Ovary (tissue), 10 donors: ENCODE measurements at places on chromosomes 2 and 18. TPM values are rescaled to one million over a fixed set of nuclear protein-coding genes. Genes with fewer than 3 reads are reported as not detected.

- H3K27me3 ChIP-seq = no peaks in the 10 kb centered on the region
- no peak for DNase-seq
- no peak overlapping the region for H3K4me3 ChIP-seq
- no peak overlapping the region for H3K27ac ChIP-seq
- H3K4me1 ChIP-seq = no peaks in the 10 kb centered on the region
These were observed 59.6 kb downstream of the LDLRAD4 start for GRCh38 chr18:13278062-13278630.

ATF2 gene
- 49.7 TPM for total RNA-seq

- DNase-seq = no peak
- H3K27ac ChIP-seq = no peak overlapping the region
- no peaks in the 10 kb centered on the region for H3K27me3 ChIP-seq
- no peak overlapping the region for H3K4me3 ChIP-seq
These were observed 194.4 kb downstream of the TMX3 start for GRCh38 chr18:68520406-68521075.

GRCh38 chr18:79483971-79484491 lies 88.3 kb downstream of the NFATC1 start:
- no peak overlapping the region for H3K27ac ChIP-seq
- H3K4me1 ChIP-seq = peaks cover 9% of the 10 kb centered on the region
- DNase-seq = no peak
- H3K4me3 ChIP-seq = no peak overlapping the region
- no peaks in the 10 kb centered on the region for H3K36me3 ChIP-seq
- H3K27me3 ChIP-seq = no peaks in the 10 kb centered on the region

DNA sequence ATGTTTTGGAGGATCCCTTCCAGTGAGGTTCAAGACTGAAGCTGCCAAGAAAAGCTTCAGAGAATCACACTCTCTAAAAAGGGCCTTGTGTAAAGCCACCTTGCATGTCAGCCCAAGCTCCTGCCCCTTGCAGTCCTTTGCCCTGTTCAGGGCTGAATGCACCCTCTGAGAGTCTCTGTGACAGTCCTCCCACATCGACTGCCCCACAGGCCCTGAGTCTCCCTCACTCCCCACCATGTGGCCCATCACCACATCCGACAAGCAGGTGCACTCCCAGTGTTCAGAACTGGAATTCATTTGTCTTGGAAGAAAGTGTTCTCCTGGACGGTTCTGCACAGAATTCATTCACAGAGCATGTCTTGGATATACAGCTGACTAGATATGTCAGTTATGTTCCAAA lies 31.0 kb downstream of the BCL11A start:
- H3K27me3 ChIP-seq = no peaks in the 10 kb centered on the region
- H3K4me1 ChIP-seq = no peaks in the 10 kb centered on the region
- no peak for DNase-seq
- no peak overlapping the region for H3K27ac ChIP-seq
- no peak overlapping the region for H3K4me3 ChIP-seq

DNA sequence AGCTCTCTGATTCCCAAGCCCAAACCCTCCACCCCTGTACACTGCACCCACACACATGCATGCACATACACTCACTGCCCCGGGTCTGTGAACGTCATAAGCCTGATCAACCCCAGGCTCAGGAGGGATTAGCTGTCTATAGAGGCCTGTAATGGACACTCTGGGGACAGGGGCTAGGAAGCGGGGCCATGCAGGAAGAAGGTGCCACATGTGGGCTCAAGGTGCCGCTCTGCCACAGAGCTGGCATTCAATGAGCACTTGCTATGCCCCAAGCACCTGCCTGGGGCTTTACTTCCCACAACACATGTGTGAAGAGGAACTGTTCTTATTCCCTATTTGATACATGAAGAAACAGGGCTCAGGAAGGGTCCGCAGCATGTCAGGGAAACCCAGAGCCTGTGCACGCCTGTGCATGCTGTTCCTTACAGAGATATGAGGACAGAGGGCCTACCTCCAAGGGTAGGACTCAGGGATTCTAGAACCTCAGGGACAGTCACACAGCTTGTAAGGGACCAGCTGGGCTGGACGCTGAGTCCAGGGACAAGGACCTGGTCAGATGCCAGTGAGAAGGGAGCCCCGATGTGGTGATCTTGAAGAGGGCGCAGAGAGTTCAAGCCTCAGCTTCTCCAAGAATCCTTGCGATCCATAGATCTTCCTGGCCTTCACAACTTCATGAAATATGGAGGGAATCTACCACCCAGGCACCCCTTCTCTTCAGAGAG lies 5.0 kb downstream of the BIN1 start:
- H3K27me3 ChIP-seq = no peaks in the 10 kb centered on the region
- no peak for DNase-seq
- peaks cover 8% of the 10 kb centered on the region for H3K4me1 ChIP-seq
- no peak overlapping the region for H3K27ac ChIP-seq
- H3K4me3 ChIP-seq = no peak overlapping the region

GRCh38 chr18:28350821-28351220 lies 173.9 kb upstream of the CDH2 start:
- no peak overlapping the region for H3K27ac ChIP-seq
- H3K36me3 ChIP-seq = no peaks in the 10 kb centered on the region
- no peaks in the 10 kb centered on the region for H3K27me3 ChIP-seq

DNA sequence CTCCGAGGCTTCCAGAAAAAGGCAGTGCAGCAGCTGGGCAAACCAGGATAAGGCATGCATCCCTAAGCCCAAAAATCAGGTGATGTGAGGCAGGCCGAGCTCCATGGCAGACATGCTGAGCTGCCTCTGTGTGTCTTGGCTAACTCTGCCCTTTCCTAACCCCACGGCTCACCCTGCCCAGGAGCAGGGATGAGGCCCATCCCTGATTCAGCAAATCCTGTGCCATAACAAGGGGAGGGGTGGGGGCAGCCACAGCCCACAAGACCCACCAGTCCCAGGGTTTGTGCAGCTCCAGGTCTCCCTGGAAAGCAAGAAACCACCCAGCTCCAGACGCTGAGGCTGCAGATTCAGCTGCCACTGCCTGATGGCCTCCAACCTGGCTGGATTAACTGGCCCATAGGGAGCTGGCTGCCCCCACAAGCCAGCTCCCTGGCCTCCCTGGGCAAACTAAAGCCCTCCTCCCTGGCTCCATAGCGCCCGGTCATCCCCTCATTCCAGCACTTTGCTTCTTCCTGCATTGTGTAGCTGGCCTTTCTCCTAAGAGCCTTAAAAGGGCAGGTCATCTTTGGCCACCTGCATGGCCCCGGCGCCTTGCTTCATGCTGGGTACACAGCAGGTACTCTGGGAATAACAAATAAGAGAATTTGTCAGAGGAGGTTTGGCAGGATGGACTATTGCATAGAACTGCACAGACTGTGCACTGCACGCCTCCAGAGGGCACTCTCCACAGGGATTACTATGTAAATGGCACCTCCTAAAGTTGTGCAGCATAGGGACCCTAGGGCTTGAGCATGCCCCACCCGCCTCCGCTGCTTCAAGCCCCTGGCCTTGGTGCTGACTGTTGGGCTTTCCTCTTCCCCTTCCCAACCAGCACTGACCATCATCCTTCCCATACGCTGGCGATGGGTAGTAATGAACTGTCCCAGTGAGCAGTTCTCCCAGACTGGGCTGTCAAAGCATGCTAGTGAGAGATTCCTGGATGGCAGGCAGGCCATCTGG lies 10.7 kb downstream of the STEAP3 start:
- H3K4me3 ChIP-seq = no peak overlapping the region
- no peak overlapping the region for H3K27ac ChIP-seq
- no peaks in the 10 kb centered on the region for H3K4me1 ChIP-seq
- H3K27me3 ChIP-seq = no peaks in the 10 kb centered on the region
- no peak for DNase-seq

DNA sequence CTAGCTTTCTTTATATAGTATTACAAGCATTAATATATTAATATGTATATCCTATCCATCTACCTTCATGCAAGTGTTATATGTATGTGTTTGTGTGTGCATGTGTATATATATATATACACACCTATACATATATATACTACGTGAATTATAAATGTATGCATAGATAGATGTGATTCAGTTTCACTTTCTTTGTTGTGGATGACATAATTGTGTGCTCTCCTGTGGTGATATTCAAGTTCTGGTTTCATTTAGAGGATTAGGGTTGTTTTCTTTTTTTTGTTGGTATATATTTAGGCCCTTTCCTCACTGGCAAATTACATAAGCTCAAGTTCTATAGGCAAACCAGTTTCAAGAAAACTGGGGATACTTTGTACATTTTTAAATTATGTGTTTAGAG lies 225.7 kb upstream of the FANCL start:
- no peak for DNase-seq
- no peaks in the 10 kb centered on the region for H3K4me1 ChIP-seq
- H3K36me3 ChIP-seq = no peaks in the 10 kb centered on the region
- H3K4me3 ChIP-seq = no peak overlapping the region
- H3K27ac ChIP-seq = no peak overlapping the region

- peak; percentile 31 for DNase-seq
- H3K4me3 ChIP-seq = no peak overlapping the region
- H3K36me3 ChIP-seq = no peaks in the 10 kb centered on the region
- H3K27me3 ChIP-seq = no peaks in the 10 kb centered on the region
These were observed 5.0 kb downstream of the SNED1 start for GRCh38 chr2:241003369-241003768.

SULT1C4 gene
- 14.5 TPM for total RNA-seq

DNA sequence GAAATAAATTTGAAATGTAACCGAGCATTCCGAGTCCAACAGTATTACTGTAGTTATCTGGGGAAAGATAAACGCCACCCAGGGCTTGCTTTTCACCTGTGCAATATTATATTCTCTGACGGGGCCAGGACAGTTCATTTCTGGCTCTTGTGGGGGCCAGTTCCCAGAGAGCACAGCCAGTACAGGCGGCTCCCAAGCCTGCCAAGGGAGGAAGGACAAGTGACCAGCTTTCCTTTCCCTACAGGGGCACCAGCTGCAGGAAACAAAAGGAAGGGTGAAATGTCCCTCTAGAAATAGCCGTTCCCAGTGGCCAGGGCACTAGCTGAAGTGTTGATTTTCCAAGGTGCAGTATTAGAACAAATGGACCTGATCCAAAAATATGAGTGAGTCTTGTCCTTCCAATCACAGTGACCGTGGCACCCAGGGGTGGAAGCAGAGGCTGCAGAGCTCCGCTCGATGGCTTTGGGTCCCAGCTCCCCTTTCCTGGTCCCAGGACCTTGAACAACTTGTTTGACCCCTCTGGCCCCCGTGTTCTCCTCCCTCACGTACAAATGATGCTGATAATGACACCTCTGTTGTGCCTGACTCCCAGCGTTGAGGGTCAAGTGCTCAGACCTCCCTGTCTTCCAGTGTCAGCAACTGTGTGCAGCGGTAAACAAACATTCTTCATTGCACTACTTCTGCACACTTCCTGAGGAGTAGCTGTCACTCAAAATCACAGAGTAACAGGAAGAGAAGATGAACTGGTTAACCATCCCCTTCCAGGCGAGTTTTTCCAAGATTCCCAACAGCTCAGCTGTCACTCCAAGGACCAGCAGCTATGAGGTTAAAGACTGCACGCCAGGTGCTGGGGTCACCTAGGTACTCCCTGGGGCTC lies 40.9 kb downstream of the GYPC start:
- no peak overlapping the region for H3K27ac ChIP-seq
- H3K4me3 ChIP-seq = no peak overlapping the region
- H3K36me3 ChIP-seq = no peaks in the 10 kb centered on the region
- peaks cover 8% of the 10 kb centered on the region for H3K4me1 ChIP-seq

- H3K36me3 ChIP-seq = no peaks in the 10 kb centered on the region
- no peak overlapping the region for H3K4me3 ChIP-seq
- peak; percentile 30 for DNase-seq
- peaks cover 2% of the 10 kb centered on the region for H3K4me1 ChIP-seq
- H3K27me3 ChIP-seq = no peaks in the 10 kb centered on the region
- H3K27ac ChIP-seq = no peak overlapping the region
These were observed 132.8 kb downstream of the TPO start for GRCh38 chr2:1546023-1546591.

NT5DC4 gene
- total RNA-seq = not detected

KRTCAP3 gene
- 3.3 TPM for total RNA-seq

HOXD12 gene
- not detected for total RNA-seq

- H3K4me3 ChIP-seq = no peak overlapping the region
- DNase-seq = no peak
- H3K36me3 ChIP-seq = no peaks in the 10 kb centered on the region
- no peak overlapping the region for H3K27ac ChIP-seq
- no peaks in the 10 kb centered on the region for H3K4me1 ChIP-seq
- H3K27me3 ChIP-seq = no peaks in the 10 kb centered on the region
These were observed 54.0 kb upstream of the SPP2 start for GRCh38 chr2:233996461-233996860.

- H3K27ac ChIP-seq = no peak overlapping the region
- H3K4me3 ChIP-seq = no peak overlapping the region
- H3K4me1 ChIP-seq = peaks cover 3% of the 10 kb centered on the region
- no peaks in the 10 kb centered on the region for H3K27me3 ChIP-seq
- no peak for DNase-seq
These were observed 177.1 kb downstream of the FAM210A start for GRCh38 chr18:13548966-13549879.

- no peak overlapping the region for H3K4me3 ChIP-seq
- no peaks in the 10 kb centered on the region for H3K36me3 ChIP-seq
- no peaks in the 10 kb centered on the region for H3K27me3 ChIP-seq
- DNase-seq = no peak
- peaks cover 2% of the 10 kb centered on the region for H3K4me1 ChIP-seq
- H3K27ac ChIP-seq = no peak overlapping the region
These were observed 15.5 kb upstream of the DAPL1 start for GRCh38 chr2:158779621-158780020.

DNA sequence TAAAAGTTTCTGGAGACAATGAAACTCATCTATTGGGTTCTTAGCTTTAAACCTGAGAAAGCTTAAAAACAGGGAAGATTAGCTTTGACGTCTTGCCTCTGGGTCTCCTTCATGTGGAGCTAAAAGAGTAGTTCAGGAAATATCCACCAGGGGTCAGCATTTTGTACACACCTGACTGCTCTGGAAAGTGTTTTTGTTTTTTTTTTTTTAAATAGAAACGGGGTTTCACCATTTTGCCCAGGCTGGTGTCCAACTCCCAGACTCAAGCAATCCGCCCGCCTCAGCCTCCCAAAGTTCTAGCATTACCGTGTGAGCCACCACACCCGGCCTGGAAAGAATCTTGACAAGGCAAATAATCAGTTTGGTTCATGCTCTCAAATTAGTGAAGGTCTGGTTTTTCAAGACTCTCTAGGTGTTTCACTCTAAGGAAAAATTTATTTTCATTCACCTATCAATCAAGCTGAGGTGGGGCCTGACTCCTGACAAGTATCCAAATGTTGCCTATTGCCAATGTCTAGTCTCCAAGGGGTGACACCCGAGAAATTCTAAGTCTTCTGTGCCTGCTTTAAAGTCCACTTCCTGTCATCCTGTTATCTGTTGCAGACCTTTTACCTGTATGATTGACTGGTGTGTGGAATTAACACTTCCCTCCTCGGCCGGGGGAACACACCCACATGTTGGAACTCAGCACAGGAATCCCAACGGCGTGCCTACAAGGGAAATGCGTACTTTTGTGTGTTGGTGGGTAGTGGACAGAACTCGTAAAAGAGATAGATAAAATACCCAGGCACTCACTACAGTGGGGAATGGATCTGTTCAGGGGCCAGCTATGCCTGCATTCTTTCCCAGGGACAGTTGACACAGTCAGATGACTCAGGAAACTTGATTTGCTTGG lies 11.3 kb downstream of the IL1RN start:
- H3K36me3 ChIP-seq = no peaks in the 10 kb centered on the region
- no peak overlapping the region for H3K27ac ChIP-seq
- no peaks in the 10 kb centered on the region for H3K27me3 ChIP-seq
- no peaks in the 10 kb centered on the region for H3K4me1 ChIP-seq
- DNase-seq = no peak

PSTPIP2 gene
- total RNA-seq = 4.0 TPM

CLEC4F gene
- total RNA-seq = not detected

RDH14 gene
- total RNA-seq = 18.7 TPM

- H3K4me3 ChIP-seq = no peak overlapping the region
- H3K36me3 ChIP-seq = no peaks in the 10 kb centered on the region
- H3K27ac ChIP-seq = no peak overlapping the region
- H3K4me1 ChIP-seq = no peaks in the 10 kb centered on the region
- no peaks in the 10 kb centered on the region for H3K27me3 ChIP-seq
- DNase-seq = no peak
These were observed 51.3 kb upstream of the CERS6 start for GRCh38 chr2:168404764-168405163.
